ENCODE measurements at places on chromosomes 5 and 9. TPM values are rescaled to one million over a fixed set of nuclear protein-coding genes. Genes with fewer than 3 reads are reported as not detected.

GRCh38 chr5:178333821-178334481, 101.3 kb upstream of the PHYKPL start:
- H3K4me3 ChIP-seq = no peak overlapping the region
- peaks cover 2% of the 10 kb centered on the region for H3K27me3 ChIP-seq
- peaks cover 6% of the 10 kb centered on the region for H3K4me1 ChIP-seq
- H3K27ac ChIP-seq = no peak overlapping the region
- no peak for DNase-seq
- H3K36me3 ChIP-seq = no peaks in the 10 kb centered on the region

- no peak for DNase-seq
- H3K27me3 ChIP-seq = peaks cover 3% of the 10 kb centered on the region
These were observed 103.4 kb upstream of the SPRY4 start for GRCh38 chr5:142428036-142428772.

DNA sequence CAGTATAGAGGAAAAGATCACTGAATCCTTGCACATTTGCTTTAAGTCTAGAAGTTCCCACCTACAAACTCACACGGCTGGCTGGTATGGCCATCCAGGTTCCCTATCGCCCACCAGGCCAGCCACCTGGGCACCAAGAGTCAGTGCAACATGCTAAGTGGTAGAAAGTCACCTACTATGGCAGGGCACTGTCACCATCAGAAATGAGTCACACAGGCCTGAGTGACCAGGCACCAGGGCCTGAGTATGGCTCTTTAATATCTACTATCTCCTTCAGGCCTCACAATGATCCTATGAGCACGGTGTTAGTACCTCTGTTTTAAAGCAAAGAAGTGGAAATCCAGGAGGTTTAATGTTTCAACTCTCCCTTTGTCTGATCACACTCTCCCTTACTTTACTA, 156.2 kb downstream of the CDK5RAP2 start:
- no peaks in the 10 kb centered on the region for H3K27me3 ChIP-seq
- H3K36me3 ChIP-seq = peaks cover 35% of the 10 kb centered on the region
- no peak overlapping the region for H3K27ac ChIP-seq
- H3K4me3 ChIP-seq = no peak overlapping the region
- DNase-seq = no peak

GRCh38 chr5:79713727-79714126, 24.1 kb downstream of the CMYA5 start:
- H3K27ac ChIP-seq = no peak overlapping the region
- H3K4me1 ChIP-seq = peaks cover 2% of the 10 kb centered on the region
- no peaks in the 10 kb centered on the region for H3K36me3 ChIP-seq
- H3K27me3 ChIP-seq = peaks cover 6% of the 10 kb centered on the region
- no peak overlapping the region for H3K4me3 ChIP-seq
- no peak for DNase-seq

- DNase-seq = no peak
- no peak overlapping the region for H3K27ac ChIP-seq
- no peaks in the 10 kb centered on the region for H3K27me3 ChIP-seq
- H3K4me1 ChIP-seq = no peaks in the 10 kb centered on the region
These were observed 86.4 kb upstream of the CDH6 start for GRCh38 chr5:31107091-31107518.

GRCh38 chr5:164255598-164256213, 750.3 kb downstream of the MAT2B start:
- no peak overlapping the region for H3K27ac ChIP-seq
- no peaks in the 10 kb centered on the region for H3K36me3 ChIP-seq
- H3K4me3 ChIP-seq = no peak overlapping the region
- H3K27me3 ChIP-seq = no peaks in the 10 kb centered on the region
- no peaks in the 10 kb centered on the region for H3K4me1 ChIP-seq
- DNase-seq = no peak

DNA sequence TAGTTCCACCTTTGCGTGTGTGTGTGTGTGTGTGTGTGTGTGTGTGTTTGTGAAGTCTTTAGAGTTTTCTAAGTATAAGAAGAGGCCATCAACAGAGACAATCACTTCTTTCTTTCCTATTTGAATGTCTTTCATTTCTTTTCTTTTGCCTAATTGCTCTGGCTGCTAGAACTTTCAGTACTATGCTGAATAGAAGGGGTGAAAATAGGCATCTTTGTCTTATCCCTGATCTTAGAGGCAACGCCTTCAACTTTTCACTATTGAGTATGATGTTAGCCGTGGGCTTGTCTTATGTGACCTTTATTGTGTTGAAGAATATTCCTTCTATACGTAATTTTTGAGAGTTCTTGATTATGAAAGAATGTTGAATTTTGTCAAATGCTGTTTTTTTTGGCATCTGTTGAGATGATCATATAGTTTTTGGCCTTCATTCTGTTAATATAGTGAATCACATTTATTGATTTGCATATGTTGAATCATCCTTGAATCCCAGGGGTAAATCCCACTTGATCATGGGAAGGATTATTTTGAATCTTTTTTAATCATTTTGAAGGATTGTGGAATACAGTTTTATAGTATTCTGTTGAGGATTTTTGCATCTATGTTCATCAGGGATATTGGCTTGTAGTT, 134.8 kb upstream of the CD180 start:
- peaks cover 9% of the 10 kb centered on the region for H3K27me3 ChIP-seq
- H3K4me3 ChIP-seq = no peak overlapping the region
- no peaks in the 10 kb centered on the region for H3K4me1 ChIP-seq

- no peaks in the 10 kb centered on the region for H3K36me3 ChIP-seq
- no peaks in the 10 kb centered on the region for H3K4me1 ChIP-seq
- H3K4me3 ChIP-seq = no peak overlapping the region
- DNase-seq = no peak
- H3K27ac ChIP-seq = no peak overlapping the region
- peaks cover 9% of the 10 kb centered on the region for H3K27me3 ChIP-seq
These were observed 21.2 kb downstream of the DAPK1 start for GRCh38 chr9:87518702-87519335.

DNA sequence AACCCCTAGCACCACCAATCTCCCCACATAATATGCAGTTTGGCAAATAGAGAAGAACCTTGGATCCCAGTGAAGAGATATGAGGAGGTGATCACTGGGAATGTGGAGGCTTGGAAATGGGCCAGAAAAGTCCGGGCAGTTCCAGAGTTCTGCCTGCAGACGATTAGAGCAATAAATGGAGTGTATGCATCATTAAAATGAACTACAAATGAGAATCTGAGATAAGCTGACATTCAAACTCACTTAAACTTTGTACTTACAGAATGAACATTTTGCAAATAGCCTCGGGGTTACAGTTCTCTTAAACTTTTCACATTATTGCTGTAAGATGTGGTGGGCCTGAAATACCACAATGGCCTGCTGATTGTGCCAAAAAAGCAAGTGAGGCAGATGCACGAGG, 23.0 kb upstream of the LHFPL2 start:
- no peak overlapping the region for H3K4me3 ChIP-seq
- peaks cover 5% of the 10 kb centered on the region for H3K27me3 ChIP-seq
- no peaks in the 10 kb centered on the region for H3K4me1 ChIP-seq
- no peak for DNase-seq
- no peak overlapping the region for H3K27ac ChIP-seq

The STPG3 gene
- not detected for total RNA-seq

The PCDHGA12 gene
- 0.11 TPM for total RNA-seq

The JAKMIP2 gene
- 4.9 TPM for total RNA-seq

- no peak overlapping the region for H3K27ac ChIP-seq
- DNase-seq = no peak
- H3K4me1 ChIP-seq = no peaks in the 10 kb centered on the region
- H3K36me3 ChIP-seq = no peaks in the 10 kb centered on the region
- H3K27me3 ChIP-seq = peaks cover 2% of the 10 kb centered on the region
- no peak overlapping the region for H3K4me3 ChIP-seq
These were observed 150.1 kb downstream of the CEP120 start for GRCh38 chr5:123273095-123273494.

The PCDHA13 gene
- not detected for total RNA-seq

- no peaks in the 10 kb centered on the region for H3K36me3 ChIP-seq
- peaks cover 2% of the 10 kb centered on the region for H3K4me1 ChIP-seq
These were observed 58.9 kb downstream of the NREP start for GRCh38 chr5:111697881-111698757.

- no peaks in the 10 kb centered on the region for H3K27me3 ChIP-seq
- no peaks in the 10 kb centered on the region for H3K4me1 ChIP-seq
- no peak overlapping the region for H3K4me3 ChIP-seq
- DNase-seq = no peak
- no peak overlapping the region for H3K27ac ChIP-seq
These were observed 195.5 kb downstream of the SEMA5A start for GRCh38 chr5:9350301-9350797.

DNA sequence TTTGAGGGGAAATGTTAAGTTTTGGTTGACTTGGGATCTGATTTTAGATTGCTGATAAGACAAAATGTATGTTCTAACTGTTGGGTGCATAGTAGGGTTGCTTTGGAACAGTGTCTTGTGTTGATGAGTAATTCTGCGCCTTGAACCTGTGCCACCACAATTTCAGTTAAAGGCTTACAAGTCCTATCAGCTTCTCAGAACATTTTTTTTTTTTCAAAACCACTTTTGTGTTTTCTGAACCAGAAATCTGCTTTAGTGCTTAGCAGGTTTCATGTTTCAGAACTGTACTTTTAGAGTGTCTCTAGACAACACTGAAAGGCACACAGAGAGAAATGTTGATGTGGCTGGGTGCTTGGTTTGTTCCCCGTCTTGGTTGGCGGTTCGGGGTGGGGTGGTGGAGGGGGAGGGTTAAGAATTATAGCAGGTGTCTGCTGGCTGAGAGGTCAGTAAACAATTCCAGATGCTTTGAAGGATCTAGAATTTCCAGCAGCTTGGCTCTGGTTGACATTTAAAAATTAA, 84.6 kb downstream of the ANKRD55 start:
- peak; percentile 51 for DNase-seq
- H3K36me3 ChIP-seq = peaks cover 2% of the 10 kb centered on the region
- no peaks in the 10 kb centered on the region for H3K27me3 ChIP-seq
- peaks cover 50% of the 10 kb centered on the region for H3K4me1 ChIP-seq

- peaks cover 1% of the 10 kb centered on the region for H3K36me3 ChIP-seq
- H3K4me1 ChIP-seq = peaks cover 26% of the 10 kb centered on the region
- no peaks in the 10 kb centered on the region for H3K27me3 ChIP-seq
- H3K4me3 ChIP-seq = peak overlapping the region; percentile 12
- no peak for DNase-seq
- H3K27ac ChIP-seq = peak overlapping the region; percentile 81
These were observed 69.3 kb upstream of the MELK start for GRCh38 chr9:36503172-36504088.

DNA sequence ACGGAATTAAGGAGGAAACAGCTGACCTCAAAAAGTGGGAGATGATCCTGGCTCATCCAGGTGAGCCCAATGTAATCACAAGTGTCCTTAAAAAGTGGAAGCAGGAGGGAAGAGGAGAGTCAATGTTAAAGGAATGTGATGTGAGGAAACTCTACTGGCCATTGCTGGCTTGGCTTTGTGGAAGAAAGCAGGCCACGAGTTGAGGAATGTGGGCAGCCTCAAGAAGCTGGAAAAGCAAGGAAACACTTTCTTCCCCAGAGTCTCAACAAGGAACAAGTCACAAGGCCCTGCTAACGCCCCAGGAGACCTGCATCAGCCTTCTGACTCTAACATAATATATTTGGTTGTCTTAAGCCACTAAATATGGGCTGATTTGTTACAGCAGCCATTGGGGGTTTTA, 252.8 kb downstream of the PSAT1 start:
- H3K27me3 ChIP-seq = no peaks in the 10 kb centered on the region
- no peaks in the 10 kb centered on the region for H3K36me3 ChIP-seq
- H3K4me1 ChIP-seq = no peaks in the 10 kb centered on the region
- H3K4me3 ChIP-seq = no peak overlapping the region

The TAL2 gene
- total RNA-seq = not detected

The IL13 gene
- total RNA-seq = 0.37 TPM

- no peaks in the 10 kb centered on the region for H3K36me3 ChIP-seq
- no peak overlapping the region for H3K27ac ChIP-seq
- no peaks in the 10 kb centered on the region for H3K4me1 ChIP-seq
- no peaks in the 10 kb centered on the region for H3K27me3 ChIP-seq
- no peak overlapping the region for H3K4me3 ChIP-seq
- DNase-seq = no peak
These were observed 116.9 kb upstream of the MRPS30 start for GRCh38 chr5:44691802-44692201.

The THG1L gene
- 10.9 TPM for total RNA-seq

GRCh38 chr5:124675931-124676846, 70.2 kb downstream of the ZNF608 start:
- no peak overlapping the region for H3K27ac ChIP-seq
- H3K36me3 ChIP-seq = no peaks in the 10 kb centered on the region
- no peak for DNase-seq
- H3K4me1 ChIP-seq = no peaks in the 10 kb centered on the region

DNA sequence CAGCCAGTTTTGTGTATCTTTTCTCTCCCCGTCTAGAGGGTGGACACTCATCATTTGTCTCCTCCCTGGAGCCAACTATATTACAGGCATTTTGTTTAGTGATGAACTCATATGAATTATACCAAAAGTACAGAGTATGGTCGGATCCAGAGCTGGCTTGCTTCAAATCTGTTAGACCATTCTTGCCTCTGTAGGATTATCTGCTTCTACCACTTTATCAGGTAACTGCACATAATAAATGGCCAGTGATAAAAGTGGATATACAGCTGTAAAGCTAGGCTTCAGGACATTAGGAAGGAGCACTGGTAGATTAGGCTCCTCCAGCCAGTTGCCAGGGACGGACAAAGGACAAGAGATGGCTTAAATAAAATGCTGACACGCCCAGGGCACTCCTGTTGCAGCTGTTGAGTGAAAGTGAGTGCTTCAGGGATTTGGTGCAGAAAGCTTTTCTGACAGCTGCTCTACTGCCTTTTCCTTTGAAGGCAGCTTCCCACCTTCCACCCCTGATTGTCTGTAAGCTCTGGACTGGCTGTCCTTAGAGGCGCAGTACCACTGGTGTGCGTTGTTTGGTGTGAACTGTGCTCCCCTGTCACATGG, 259.2 kb downstream of the PDZD2 start:
- H3K27me3 ChIP-seq = no peaks in the 10 kb centered on the region
- no peak for DNase-seq
- H3K4me1 ChIP-seq = peaks cover 2% of the 10 kb centered on the region
- H3K36me3 ChIP-seq = no peaks in the 10 kb centered on the region

DNA sequence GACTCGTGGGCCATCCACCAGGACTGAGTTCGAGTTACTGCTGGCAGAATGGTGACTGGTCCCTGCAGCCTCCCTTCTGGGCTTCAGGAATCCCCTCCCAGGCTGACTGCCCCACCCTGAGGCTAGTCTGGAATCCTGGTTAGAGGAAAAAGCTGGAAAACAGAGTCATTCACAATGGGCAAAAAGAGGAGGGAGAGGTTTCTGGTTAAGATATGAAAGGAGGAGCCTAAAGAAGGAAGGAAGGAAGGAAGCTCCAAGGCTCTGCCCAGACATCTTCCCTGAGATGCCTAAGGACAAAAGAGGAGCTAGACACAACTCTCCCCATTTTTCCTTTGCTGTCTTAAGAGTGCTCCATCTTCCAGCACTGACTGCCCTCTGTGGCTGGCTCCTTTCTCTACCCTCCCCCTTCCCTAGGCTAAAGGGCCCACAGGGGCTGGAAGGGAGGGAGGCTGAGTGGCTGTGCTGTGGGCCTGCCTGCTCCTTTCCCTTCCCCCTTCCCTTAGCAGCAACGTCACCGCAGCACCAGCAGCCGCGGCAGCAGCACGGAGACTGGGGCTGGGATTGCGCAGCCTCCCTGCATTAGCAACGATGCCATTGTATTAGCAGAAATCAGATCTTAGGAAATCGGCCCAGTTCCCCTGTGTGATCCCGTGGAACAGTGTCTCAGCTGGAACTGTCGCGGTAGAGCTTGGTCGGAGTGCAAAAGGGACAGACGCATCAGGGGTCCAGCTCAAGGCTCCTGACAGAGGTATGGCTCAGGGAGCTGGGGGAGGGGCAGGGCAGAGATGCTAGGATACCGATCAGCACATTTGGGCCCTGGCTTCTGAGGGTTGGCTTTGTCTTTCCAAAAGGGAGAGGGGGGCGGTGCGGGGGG, 48.7 kb downstream of the RUSC2 start:
- H3K27ac ChIP-seq = no peak overlapping the region
- no peaks in the 10 kb centered on the region for H3K36me3 ChIP-seq
- H3K4me1 ChIP-seq = no peaks in the 10 kb centered on the region
- no peak for DNase-seq

Data from activated naive CD8-positive, alpha-beta T cell treated with anti-CD3 and anti-CD28 coated beads, Interleukin-2, amount 10 ng/mL, durations not matched to agents 7 days and 5 days (primary cell).